Activated naive CD4-positive, alpha-beta T cell treated with anti-CD3 and anti-CD28 coated beads, Interleukin-2, amount 10 ng/mL, durations not matched to agents 7 days and 5 days (primary cell): ENCODE measurements at places on chromosomes 6 and 20.

GRCh38 chr6:118724211-118724610, 72.8 kb upstream of the CEP85L start:
- no peak for DNase-seq

DNA sequence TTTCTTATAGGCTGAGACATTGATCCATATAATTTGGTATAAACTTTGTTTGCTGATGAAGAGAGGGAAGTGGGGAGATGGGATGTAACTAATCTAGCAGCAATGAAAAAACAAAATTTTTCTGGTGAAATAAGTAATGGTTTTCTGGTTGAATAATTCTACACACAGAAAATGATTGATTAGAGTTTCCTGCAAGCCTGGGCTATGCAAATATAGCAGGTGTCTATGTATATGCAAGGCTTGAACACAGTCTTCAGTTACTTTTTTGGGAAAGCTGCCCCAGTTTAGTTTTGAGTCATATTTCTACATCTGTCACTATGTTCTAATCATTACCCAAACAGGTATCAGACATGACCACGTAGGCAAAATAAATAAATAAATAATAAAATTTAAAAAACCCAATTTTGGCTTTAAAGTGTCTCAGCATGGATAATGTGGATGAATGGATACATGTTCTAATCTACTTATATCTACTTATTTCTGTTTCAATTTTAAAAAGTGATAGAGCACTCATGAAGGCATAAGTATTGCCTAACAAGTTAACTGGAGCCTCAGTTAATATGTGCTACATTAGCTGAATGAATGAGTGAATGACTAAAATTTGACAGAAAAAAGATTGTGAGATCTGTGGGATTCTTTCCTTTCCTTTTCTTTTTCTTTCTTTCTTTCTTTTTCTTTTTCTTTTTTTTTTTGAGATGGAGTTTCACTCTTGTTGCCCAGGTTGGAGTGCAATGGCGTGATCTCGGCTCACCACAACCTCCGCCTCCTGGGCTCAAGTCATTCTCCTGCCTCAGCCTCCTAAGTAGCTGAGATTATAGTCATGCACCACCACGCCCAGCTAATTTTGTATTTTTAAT, 37.2 kb upstream of the TFB1M start:
- DNase-seq, result no peak

DNA sequence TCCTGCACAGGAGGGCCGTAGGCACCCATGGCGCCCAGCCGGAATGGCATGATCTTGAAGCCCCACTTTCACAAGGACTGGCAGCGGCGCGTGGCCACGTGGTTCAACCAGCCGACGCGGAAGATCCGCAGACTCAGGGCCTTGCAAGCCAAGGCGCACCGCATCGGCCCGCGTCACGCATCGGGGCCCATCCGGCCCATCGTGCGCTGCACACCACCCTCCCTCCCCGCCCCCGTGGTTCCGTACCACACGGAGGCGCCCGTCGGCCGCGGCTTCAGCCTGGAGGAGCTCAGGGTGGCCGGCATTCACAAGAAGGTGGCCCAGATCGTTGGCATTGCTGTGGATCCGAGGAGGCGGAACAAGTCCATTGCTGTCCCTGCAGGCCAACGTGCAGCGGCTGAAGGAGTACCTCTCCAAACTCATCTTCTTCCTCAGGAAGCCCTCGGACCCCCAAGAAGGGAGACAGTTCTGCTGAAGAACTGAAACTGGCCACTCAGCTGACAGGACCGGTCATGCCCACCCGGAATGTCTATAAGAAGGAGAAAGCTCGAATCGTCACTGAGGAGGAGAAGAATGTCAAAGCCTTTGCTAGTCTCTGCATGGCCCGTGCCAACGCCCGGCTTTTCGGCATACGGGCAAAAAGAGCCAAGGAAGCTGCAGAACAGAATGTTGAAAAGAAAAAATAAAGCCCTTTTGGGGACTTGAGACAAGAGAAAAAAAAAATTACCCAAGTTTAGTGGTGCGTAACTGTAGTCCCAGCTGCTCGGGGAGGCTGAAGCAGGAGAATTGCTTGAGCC, 9.9 kb upstream of the NCOA5 start:
- no peak for DNase-seq

- DNase-seq, result no peak
These were observed 61.3 kb upstream of the ATXN1 start for GRCh38 chr6:16822529-16822928.

DNA sequence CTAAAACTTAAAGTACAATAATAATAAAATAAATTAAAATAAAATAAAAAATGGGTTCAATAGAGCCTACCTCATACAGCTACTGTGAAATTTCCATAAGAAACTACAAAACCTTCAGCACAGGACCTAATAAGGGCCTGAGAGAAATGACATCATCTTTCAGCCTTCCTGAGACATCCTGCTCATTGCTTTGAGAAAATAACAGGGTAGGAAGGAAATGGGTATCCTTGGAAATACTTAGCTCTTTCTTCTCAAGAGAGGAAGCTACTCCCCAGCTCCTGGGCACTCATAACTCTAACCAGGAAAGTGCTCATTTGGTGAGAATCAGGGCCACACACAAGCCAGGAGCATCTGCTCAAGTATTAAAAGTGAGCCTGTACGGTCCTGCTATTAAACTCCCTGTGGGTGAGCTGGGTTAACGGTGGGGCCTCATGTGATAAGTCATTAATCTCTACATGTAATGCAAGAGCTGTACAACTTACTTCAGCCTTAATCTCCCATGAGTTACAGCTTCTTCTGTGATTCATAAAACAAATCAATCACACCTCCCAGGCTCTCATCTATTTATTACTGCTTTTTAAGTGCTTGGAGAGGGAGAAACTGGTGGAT, 141.4 kb downstream of the MAFB start:
- no peak for DNase-seq

GRCh38 chr20:49346682-49347081, 68.8 kb upstream of the ZNFX1 start:
- no peak for DNase-seq

DNA sequence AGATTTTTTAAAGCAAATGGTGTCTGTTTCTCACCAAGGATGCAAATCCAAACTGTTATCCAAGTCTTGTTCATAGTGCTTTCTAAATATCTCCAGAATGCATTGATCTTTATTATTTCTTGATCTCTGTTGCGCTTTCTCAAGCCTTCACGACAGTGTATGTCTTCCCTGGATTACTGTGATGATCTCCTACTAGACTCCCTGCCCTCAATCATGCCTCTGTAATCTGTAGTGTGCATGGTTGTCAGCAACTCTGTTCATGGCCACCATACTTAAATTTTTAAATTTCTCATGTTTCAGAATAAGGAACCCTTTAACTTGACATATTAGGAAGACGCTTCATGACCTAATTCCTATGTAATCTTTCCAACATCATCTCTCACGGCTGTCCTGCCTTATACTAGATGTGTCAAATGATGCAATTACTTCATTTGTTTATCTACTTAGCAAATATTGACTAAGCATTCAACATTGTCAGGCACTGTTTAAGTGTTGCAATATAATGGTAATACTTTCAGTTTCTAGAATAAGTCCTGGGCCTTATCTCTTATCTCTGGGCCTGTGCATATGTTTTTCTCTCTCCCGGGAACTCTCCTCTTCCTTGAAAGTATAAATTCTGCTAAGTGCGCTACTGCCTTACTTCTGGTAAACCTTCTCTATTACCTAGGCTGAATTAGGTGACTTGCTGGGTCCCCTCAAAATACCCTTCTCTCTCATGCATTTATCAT, 25.6 kb upstream of the AHI1 start:
- no peak for DNase-seq

- DNase-seq, result no peak
These were observed 38.9 kb upstream of the STMND1 start for GRCh38 chr6:17062871-17063440.

GRCh38 chr6:13648850-13649249, 33.7 kb downstream of the NOL7 start:
- no peak for DNase-seq

DNA sequence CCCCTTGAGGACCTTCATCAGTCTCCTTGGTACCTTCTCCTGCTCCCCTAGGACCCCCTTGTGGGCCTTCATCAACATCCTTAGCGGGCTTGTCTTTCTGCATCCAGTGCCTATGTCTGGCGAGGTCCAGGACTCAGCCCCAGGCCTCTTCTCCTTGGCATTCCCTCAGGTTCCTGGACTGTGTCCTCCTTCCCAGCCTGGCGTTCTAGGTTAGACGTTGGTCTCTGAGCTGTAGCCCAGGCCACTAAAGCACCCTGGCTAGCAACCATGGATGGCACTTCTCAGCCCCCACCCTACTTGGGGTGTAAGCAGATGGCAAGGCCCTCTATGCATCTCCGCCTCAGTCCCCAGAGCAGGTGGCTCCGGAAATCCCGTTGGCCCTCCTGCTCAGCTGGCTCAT, 51.5 kb upstream of the NNAT start:
- no peak for DNase-seq

GRCh38 chr6:25058941-25059340, 123.2 kb upstream of the RIPOR2 start:
- DNase-seq, result no peak

DNA sequence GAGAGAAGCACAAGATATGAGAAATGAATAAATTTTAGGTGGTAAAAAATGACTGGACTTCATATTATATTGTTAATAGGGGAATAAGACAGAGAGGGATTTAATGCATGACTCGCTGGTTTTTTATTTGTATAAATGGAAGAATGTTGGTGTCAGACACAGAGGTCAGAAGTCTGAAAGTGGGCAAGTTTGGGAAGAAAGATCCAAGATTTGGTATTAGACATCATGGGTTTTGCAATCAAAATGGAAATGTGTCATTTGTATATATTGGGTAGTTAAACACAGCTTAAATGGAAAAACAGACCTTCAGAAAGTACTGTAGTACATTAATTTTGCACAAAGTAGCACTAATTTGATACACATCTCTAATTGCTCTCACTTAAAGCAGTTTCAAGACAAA, 96.2 kb downstream of the EYA4 start:
- DNase-seq, result no peak

- DNase-seq, result no peak
These were observed 133.1 kb downstream of the SOX4 start for GRCh38 chr6:21726676-21727075.

DNA sequence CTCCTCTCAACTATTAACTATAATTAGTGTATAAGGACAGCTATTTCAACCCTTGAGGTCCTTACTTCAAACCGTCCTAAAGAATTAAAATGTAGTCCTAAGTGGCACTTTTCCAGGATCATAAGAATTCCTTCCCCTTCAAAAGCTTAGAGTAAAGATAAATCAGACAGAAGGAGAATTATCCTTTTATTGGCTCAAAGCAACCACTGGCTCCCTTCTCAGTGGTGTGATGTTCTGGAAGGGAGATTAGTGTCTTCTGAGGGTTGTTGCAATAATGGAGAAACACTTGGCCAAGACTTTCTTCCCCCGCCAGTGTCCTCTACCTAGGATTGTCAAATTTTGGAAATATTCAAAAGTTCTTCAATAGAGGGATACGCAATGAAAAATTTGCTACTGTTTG, 89.1 kb upstream of the PLEKHG1 start:
- no peak for DNase-seq

DNA sequence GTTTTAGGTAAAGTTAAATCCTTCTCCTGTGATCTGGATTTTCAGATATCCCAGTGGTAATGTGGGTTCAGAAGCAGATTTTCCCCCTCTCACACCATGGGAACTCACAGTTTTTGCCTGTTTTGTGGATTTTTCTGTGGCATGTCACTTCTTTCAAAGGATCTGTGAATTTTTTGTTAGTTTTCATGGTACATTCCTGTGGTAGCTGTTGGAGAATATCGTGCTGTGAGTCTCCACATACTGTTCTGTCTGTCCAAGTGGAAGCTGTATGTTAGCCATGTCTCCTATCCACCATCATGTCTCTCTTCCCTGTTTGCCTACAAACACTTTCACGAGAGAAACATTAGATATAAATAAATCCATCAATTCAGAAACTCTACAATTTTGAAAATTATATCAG, 378.7 kb upstream of the ADGRB3 start:
- DNase-seq, result no peak

DNA sequence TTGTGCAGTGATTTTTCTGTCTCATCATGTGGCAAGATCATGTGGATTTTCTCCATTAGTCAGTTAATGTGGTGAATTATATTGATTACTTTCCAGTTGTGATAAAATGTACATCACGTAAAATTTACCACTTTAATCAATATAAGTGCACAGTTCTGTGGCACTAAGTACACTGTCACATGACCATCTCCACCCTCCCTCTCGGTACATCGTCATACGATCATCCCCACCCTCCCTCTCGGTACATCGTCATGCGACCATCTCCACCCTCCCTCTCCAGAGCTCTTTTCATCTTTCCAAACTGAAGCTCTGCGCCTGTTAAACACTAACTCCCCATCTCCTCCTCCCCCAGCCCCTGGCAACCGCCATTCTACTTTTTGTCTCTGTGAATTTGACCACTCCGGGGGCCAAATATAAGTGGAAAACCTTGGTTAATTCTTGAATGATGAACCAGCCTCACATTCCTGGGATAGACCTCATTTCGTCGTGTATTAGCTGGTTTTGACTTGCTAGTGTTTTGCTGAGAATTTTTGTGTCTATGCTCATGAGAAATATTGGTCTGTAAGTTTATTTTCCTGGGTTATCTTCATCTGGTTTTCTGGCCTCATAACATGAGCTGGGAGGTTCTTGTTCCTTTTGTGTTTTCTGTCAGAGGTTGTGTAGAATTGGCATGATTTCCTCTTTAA, 10.8 kb downstream of the NTSR1 start:
- no peak for DNase-seq

GRCh38 chr6:73234733-73235132, 9.4 kb upstream of the KHDC1L start:
- DNase-seq, result no peak

- DNase-seq, result peak; percentile 45
These were observed 6.7 kb downstream of the PRDM13 start for GRCh38 chr6:99613409-99613704.

GRCh38 chr6:25041485-25042035, 105.8 kb upstream of the RIPOR2 start:
- peak; percentile 36 for DNase-seq

DNA sequence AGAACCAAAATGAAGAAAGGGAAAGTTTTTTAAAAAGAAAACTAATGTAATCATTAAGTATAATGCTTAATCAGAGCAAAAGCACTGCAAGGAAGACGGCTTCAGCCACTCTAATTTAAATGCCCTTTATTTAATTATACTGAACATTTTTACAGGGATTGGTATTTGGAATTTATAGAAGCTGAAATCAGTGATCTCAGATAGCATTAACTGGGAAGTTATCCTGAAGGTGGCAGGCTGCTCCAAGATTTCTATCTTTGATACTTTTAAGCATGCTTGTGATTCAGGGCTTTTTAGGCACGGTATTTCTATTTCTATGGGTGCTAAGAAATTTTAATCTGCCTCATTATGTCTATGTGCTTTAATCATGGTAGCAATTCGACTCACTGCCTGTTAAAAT, 1.3 kb upstream of the NDUFAF4 start:
- no peak for DNase-seq
